T-helper 2 cell (primary cell): ENCODE measurements at places on chromosomes 4 and X.
A peak's percentile ranks its signal among the peaks of the same experiment; 100 is the strongest.

DNA sequence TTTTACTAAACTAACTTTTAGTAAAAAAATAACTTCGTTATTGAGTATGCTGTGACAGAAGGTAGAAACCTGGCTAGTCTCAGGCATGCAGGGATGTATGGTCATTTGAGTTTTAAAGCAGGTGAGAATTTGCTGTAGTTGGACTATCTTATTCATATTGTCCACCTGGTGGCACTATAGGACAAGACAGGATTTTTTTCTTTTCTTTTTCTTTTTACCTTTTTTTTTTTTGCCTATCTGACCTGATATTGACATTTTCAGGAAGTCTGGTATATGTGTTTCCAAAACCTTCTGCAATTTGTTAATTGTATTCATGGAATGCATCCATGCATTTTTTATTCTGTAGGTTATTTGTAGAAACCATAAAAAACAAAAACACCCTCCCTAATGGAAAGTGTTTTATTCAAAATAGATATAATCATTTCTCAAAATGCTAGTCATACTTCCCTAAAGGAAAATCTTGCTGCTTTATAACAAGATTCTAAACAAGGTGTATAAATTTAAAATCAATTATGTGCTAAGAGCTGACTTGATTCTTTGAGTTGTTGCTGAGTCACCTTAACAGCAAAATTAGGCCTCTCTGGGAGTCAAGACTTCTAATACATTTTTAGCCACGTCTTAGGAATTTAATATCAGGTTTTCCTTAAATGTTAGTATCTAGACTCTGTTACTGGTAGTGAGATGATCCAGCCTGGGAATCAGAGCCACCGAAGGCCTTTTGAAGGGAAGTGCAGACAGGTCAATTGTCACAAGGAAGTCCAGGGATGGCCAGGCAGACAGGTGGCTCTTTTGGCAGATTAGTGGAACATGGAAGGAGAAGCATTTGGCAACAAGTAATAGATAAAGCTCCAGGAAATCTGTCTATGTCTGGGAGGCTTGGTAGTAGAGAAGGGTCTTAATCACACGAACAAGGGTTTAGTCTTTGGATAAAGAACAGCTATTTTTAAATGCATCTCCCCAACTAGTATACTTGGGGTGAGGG lies 201.3 kb upstream of the GNPDA2 start:
- DNase-seq = no peak

DNA sequence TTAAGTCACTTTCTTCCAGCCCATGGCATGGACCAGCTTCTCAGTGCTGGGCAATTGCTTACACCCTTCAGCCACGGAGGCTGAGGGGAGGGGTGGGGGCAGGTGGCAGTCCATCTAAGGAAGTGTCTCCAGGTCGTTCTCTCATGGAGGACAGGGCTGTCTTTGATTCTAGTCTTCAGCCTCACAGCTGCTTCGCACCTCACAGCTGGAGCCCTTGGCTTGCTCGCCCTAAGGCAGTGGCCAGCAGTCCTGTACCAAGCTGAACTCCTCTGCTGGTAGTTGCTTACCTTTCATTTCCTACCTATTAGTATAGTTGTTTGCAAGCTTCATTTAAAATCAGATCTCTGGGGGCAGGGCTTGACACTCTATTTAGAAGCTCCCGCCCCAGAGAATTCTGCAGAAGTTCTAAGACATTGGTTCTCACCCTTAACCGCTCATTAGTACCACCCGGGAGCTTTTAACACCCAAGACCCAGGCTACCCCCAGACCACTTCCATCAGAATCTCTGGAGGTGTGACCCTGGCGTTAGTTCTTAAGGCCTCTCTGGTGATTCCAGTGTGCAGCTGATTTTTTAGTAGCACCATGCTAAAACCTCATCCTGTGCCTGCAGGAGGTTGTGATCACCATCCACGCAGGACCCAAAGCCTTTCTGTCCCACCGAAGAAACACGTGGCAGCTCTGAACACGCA lies 386.8 kb downstream of the UNC5C start:
- DNase-seq = no peak

DNA sequence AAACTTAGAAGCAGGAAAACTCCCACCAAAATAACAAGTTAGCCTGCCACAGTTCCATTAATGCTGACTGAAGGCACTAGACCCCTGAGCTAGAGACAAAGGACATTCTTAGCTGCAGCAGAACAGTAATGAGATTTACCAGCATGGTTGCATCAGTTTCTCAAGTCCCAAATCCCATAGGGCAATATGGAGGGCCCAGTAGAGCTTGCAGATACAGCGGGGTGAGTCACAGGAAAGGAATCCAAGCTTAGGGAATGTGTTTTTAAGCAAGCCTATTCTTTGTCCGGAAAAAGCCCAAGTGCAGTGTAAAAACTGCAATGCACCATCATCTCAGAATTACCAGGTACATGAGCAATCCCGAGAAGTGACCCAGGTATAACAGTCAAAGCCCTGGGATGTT lies 51.3 kb upstream of the EXOC1L start:
- DNase-seq = no peak

- no peak for DNase-seq
Measured at GRCh38 chr4:61590881-61591280, 390.8 kb downstream of the ADGRL3 start.

GRCh38 chr4:43607827-43608461 lies 715.4 kb downstream of the GRXCR1 start:
- no peak for DNase-seq

DNA sequence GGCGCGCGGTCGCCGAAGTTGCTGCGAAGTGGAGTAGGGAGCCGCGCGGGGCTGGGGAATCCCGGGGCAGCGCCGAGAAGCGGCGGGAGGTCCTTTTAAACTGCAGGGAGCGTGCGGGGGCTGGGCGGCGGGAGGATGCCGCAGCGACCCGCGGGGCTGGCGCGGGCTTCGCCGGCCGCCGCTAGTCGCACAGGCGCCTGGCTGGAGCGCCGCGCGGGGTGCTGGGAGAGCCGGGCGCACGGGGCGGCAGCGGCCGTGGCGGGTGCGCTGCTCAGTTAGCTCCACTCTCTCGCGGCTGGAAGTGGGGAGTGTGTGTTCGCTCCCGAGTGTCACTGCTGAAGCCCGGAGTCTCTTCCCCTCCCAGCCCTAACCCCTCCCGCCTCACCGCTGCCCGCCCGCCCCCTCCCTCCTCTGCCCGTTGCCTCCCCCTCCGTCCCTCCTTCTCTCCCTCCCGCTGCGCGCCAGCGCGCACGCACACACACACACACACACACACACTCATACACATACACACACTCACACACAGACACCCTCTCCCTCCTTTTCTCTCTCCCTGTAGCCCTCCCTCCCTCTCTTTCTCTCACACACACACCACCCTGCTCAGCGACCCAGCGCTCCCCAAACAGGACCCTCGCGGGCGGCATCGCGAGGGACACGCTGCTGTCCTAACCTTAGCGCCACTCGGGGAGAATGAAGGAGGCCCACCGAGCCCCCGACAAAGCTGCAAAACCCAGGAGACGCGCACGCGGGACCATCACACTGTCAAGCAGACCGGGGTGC lies at the start of gene NDNF:
Gene NDNF (minus strand): TSS at position 312 of the 780 bp plus-strand sequence. CDS start 26,698 bp downstream, outside the sequence.
- peak; percentile 23 for DNase-seq

GRCh38 chrX:10208953-10209352 lies 52.2 kb downstream of the CLCN4 start:
- DNase-seq = no peak

DNA sequence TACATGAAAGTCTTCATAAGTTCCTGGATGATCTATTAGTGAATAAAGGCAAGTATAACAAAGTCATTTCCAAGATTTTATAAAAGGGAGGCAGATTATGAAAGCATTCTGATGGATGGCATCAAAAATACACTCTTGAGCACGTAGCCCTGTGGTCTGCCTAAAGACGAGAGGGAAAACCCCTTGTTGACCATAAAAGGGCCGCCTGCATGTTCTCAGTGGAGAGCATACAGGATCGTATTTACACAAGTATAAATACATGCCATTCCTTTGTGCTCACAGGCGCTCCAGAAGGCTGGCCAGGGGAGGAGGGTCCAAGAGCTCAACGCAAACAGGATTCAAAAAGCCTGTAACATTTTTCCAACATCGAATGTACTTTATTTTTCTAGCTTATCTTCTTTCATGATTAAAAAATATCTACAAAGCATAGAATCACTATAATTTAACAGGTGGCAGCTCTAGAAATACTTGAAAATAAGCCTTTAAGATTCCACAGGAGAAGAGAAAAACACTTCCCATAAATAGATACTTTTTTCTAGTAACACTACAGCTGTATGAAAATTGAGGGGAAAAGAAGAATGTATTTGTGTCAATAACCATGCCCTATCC lies 29.6 kb downstream of the PDGFC start:
- DNase-seq = no peak

- DNase-seq = no peak
Measured at GRCh38 chr4:52377563-52377962, 281.5 kb downstream of the USP46 start.

DNA sequence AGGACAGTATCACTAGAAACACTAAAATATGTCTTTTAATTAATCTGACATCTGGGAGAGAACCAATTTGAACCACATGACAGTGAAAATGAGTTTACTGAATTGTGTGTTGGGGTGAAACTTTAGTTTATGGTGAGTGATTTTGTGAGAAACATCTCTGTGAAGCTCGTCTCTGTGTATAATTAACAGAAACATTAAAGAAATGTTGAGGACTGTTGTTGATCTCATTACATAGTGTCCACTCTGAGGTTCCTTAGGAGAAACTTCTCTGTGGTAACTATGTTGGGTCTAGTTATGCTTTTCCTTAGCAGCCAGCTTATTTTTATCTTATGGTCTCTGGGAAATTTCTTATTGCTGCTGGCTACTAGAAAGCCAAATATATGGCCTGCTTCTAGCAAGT lies 15.8 kb downstream of the FGF2 start:
- no peak for DNase-seq

DNA sequence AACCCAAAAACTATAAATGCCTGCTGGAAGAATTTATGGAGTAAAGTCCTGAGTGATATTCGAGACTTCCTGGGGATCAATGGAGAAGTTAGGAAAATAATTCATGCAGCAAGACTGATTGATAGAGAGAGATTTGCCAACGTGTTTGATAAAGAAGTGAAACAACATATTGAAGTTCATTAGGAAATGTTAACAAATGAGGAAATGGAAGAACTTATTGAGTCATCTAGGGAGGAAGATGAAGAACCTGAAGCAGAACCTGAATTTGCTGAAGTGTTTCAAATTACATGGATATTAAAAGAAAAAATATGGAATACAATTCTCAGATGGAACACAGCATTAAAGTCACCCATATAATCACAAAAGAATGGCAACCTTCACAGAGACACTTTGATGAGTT lies 39.0 kb downstream of the DDX60 start:
- no peak for DNase-seq

- DNase-seq = no peak
Measured at GRCh38 chrX:132227383-132228112, 8.3 kb upstream of the RAP2C start.

DNA sequence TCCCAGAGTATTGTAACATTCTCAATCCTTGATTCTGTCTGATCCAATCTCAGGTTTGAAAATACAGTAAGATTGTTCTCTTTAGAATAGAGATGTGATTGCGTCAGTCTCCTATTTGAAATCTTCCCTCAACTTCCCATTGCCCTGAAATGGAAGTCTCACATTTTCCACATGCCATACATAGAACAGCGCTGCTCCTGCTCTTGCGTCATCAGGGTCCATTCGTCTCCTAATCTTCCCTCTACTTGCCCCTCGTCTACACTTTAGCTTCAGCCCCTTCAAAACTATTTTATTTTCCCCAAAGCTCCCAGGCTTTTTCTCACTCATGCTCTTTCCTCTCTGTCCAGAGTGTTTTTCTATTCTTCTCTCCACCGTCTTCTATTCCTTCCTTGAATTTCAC lies 301.7 kb upstream of the MAGEB2 start:
- no peak for DNase-seq

DNA sequence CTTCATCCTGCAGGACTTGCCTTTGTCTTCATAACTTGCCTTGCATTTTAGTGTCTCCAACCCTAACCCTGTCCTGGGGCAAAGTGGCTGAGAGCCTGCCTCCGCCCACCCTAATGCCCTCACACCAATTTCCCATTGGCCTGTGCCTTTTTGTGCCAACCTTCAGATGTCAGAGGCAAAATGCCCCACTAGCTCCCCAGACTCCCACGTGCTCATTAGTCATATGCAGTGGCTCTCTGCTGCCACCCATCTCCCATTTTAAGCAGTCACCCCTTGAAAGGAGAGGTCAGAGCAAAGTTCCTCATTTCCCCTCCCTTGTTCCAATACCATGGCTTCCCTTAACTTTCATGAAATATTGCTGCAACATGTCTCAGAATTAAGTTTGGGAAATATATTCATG lies 74.8 kb upstream of the PASD1 start:
- DNase-seq = peak; percentile 1

DNA sequence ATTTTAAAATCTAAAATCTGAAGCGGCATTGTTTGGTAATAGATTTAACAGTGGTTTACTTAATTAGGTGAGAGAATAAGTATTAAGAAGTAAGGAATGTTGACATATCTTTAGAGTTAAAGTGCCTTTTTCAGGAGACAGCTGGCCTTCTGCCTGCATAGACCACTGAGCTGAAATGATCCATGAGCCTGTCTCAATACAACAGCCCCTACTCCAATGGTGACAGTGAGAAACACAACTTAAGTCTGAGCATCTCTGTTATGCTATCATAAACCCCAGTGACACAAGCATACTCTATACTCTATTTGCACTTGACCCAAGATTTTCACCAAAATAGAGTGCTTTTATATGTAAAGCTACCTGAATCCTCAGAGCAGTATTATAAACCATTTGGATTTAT lies 137.9 kb downstream of the GRIA2 start:
- no peak for DNase-seq

DNA sequence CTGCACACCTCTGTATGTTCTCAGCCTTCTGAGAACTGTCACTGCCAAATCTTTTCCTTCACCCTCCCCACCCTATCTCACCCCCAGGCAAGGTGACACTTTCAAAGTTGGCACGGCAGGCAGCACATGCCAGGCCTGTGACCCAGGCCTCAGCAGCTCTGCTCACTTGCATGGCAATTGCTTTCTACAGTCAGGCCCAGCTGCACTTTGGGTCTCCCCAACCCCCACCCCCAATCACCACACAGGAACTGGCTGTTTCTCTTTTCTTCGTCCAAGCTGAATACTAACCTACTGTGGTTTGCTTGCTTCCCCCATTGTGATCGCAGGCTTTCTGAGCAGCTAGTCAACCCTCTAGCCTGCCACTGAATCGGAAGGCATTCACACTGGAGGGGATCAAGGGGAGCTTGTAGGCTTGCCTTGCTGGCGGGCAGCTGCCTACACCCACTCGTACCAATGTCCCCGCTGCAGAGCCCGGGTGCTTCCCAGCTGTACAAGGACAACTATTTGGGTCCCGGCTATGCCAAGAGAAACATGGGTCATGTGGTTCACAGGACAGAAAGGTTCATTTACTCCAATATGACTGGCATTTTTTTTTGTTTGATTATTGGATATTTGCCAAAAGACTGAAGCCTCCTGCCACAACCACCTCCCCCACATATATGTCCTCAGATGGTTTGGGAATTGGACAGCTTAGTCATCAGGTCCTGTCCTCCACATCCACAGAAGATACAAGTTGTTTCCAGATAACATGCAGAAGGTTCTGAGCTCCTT lies 28.1 kb downstream of the SLC25A43 start:
- peak; percentile 17 for DNase-seq

DNA sequence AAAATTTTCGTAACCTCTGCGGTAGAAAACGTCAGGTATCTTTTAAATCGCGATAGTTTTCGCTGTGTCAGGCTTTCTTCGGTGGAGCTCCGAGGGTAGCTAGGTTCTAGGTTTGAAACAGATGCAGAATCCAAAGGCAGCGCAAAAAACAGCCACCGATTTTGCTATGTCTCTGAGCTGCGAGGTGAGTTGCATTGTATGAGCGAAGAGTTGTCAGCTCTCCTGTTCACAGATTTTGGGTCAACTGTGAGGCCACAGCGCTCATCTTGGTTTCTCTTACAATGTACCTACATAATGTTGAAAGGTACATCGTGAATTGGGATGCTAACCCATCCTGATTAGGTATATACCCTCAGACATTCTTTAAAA lies 486 bp downstream of the CLCN3 start:
- DNase-seq = peak; percentile 67
